ENCODE measurements at places on chromosomes 1 and 21.

DNA sequence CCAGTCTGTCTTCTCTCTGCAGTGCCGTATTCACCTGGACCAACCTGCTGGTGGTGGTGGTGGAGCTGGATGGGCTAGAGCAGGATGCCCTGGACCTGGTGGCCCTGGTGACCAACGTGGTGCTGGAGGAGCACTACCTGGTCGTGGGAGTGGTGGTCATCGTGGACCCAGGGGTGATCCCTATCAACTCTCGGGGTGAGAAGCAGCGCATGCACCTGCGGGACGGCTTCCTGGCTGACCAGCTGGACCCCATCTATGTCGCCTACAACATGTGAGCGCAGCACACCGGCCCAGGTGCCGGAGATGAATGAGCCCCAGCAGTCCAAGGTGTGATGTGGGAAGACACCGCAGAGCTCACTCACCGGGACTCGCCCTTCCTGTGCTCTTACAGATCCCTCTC is 37.5 kb downstream of the S100B start:
- no peak for DNase-seq

DNA sequence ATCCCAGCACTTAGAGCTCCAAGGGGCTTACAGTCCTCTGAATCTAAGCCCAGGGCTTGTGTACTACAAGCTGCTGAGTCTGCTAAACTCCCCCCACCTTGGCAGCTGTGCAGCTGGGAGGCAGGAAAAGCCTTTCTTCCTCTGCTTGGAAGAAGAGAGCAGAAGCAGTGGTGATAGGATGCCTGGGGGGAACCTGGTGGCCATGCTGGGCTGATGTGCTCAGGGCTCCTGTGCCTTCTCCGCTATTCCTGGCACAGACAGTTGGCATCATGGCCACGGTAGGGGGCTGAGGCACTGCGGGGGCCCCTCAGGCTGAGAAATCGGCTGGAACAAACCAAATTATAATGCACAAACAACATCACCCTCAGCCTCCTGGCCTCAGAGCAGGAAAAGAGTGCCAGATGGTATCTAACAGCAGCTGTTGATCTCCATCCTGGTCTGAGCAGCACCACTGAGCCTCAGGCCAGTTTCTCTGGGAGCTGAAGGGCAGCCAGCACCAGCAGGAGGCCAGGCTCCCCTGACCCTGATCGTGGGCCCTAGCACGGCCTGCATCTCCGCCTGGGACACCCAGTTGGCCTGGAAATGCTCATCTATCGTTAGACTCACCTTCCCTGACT is 35.8 kb downstream of the ECE1 start:
- DNase-seq = no peak

DNA sequence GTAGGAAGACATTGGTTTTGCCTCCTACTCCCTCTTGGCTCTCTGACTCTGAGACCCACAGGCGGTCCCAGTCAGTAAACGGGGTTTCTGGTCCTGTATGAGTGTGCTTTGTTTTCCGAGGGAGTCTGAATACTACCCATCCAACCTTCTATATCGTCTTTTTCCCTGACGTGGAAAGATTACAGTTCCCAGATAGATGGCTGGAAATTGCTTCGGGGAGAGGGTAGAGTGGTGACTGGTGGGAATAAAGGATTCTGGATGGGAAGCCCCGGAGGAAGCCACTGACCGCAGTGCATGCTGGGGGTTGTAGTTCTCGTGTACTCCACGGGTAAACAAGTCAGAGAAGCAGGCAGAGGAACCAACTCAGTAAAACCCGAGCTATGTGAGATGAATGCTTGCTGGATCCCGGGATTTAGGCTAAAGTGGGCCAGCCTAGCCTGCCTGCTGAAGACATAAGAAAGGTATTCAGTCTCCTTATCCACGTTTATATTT is 66.2 kb upstream of the IRF2BP2 start:
- DNase-seq = peak; percentile 74

- DNase-seq = no peak
Measured at GRCh38 chr1:8419172-8419571, 101.3 kb downstream of the SLC45A1 start.

- no peak for DNase-seq
Measured at GRCh38 chr21:28509031-28509430, 483.6 kb downstream of the LTN1 start.

GRCh38 chr1:227429447-227430359 is 111.4 kb upstream of the CDC42BPA start:
- peak; percentile 65 for DNase-seq

DNA sequence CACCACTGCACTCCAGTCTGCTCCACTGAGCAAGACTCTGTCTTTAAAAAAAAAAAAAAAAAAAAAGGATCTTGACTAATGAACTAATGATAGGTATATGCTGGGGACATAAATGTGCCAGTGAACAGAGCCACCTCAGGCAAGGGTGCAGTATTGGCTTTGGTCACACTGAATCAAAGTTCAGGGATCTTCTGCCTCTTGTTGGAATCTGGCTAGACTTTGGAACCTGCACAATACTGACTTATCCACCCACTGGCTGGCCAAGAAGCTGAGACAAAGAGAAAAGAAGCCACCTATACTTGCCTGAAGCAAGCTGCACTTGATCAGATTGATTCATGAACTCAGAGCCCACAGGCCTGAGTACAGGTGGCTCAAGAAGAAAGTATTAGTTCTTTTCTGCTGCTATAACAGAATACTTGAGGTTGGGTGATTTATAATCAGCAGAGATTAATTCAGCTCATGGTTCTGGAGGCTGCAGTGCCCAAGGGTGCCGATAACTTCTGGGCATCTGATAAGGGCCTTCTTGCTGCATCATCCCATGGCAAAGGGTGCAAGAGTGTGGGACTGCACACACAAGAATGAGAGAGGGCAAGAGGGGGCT is 172.0 kb downstream of the FGGY start:
- DNase-seq = no peak

DNA sequence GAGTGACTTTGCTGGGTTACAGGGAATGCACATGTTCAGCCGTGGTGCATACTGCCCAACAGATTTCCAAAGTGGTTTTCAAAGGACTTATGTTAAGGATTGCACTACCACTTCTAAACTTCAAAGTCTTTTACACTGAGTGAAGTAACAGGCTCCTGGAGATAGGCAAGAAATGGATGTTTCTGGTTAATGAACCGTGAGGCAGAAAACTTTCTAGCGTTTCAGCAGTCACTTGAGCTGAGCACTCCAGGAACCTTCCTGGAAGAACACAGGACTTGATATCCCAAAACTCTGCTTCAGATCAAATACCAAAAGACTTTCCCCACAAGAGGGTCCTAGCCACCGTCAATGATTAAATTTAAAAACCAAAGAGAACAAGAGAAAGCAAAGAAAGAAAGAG is 74.3 kb upstream of the ATP1A1 start:
- no peak for DNase-seq

GRCh38 chr1:105087506-105087905 is 1337.8 kb downstream of the AMY1C start:
- peak; percentile 26 for DNase-seq

DNA sequence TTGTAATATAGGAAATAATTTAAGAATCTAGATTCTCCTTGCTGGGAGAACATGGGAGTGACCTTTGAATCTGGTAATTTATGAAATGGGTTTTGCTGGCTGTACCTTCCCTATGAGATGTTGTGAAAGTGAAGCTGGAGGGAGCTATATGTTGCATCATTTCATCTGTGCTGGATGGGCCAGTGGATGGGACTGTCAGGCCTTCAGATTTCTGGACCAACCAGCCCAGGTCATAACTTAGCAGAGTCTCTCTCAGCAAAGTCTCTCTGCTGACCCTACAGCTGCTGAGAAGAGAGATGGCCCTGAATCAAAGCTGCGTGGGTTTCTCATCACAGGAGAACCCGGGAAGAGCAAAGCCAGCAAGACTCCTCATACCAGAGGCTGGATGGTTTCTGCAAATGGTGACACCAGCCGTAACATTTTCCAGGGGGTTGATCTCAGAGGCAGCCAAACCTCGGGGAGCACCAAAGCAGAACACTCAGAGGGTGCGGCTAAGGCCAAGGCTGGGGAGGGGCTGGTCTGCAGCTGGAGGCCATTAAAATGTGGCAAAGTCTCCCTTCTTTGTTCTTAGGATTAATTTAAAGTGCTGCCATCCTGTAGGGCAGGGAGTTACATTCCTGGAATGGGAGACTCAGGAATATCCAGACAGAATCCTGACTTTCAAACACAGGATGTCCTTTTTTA is 18.2 kb upstream of the PTGFRN start:
- no peak for DNase-seq

DNA sequence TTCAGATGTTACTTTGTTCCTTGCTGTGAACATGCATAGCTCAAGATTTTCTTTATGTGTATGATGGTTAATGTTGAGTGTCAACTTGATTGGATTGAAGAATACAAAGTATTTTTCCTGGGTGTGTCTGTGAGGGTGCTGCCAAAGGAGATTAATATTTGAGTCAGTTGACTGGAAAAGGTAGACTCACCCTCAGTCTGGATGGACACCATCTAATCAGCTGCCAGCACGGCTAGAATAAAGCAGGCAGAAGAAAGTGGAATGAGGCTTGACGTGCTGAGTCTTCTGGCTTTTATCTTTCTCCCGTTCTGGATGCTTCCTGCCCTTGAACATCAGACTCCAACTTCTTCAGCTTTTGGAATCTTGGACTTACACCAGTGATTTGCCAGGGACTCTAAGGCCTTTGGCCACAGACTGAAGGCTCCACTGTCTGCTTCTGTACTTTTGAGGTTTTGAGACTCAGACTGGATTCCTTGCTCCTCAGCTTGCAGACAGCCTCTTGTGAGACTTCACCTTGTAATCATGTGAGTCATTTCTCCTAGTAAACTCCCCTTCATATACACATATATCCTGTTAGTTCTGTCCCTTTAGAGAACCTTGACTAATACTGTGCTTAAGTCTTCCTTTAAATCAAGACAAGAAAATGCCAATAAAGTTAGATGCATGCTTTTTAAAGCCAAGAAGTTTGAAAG is 626.6 kb downstream of the KCNT2 start:
- DNase-seq = peak; percentile 40

DNA sequence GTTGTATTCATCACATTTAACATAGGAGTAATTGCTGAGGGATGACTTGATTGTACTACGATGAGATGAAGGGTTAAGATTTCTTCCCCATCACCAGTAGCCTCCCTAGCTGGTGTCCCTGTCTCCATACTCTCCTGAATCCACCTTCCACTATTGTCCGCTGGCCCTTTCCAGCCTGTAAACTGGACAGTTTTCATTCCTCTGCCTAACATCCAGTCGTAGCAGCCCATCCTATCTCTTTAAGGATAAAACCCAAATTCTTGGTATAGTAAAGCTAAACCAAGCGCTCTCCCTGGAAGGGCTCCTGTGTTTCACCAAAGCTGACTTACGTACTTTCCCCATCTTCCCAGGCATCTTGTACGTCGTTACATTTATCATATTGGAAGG is 670 bp downstream of the COX20 start:
- peak; percentile 56 for DNase-seq

DNA sequence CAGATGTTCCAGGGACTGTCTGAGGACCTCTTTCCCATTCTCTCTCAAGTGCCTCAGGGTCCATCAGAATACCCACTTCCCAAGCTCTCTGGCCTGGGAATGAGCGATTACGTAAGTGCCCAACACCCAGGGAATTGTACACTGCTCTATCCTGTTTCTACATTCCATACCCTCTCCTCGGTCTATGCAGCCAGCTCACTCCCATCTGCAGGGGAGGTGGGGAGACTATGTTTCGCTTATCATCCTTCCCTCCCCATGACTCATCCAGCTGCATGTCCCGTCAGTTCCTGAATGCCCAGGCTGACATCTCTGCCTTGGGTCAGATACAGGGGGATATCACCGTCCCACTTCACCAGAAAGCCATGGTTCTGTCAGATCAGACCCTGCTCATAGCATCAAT is 34.5 kb upstream of the CD1D start:
- DNase-seq = peak; percentile 93

GRCh38 chr1:156682166-156682890 is 5.1 kb upstream of the NES start:
- DNase-seq = no peak

- DNase-seq = no peak
Measured at GRCh38 chr1:39898191-39898590, 3.5 kb downstream of the MYCL start.

- no peak for DNase-seq
Measured at GRCh38 chr1:216805233-216805632, 82.0 kb upstream of the ESRRG start.

DNA sequence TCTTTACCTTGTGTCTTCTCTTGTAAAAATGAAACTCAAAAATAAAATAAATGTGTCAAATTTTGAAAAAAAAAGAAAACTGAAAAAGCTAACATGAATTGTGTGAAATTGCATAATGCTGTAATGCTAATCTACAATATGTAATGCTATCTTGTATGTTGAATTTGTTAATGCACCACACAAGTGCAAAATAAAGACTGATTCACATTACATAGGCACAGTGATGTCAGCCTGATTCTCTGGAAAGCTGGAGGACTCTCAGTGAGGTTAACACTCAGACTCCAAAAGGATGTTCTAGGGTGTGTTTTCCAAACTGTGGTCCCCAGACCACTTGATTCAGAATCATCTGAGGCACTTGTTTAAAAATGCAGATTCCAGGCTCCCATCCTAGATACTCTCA is 25.6 kb downstream of the SYT11 start:
- no peak for DNase-seq

DNA sequence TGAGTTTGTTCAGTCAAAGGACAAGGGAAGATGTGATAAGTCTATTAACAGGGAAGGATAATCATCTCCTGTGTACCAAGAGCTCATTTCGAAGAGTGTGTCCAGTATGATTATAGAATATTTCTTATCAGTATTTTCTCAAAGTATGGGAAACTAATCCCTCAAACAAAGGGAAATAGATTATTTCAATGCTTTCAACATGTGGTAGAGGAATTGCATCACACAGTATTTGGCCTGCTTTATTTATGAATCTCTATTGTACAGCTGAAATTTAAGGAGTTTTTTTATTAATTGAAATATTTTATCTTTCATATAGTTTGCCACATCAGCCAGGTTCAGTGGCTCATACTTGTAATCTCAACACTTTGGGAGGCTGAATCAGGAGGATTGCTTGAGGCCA is 151.0 kb downstream of the CLEC20A start:
- no peak for DNase-seq

- no peak for DNase-seq
Measured at GRCh38 chr1:33370301-33370700, 49.4 kb upstream of the A3GALT2 start.

DNA sequence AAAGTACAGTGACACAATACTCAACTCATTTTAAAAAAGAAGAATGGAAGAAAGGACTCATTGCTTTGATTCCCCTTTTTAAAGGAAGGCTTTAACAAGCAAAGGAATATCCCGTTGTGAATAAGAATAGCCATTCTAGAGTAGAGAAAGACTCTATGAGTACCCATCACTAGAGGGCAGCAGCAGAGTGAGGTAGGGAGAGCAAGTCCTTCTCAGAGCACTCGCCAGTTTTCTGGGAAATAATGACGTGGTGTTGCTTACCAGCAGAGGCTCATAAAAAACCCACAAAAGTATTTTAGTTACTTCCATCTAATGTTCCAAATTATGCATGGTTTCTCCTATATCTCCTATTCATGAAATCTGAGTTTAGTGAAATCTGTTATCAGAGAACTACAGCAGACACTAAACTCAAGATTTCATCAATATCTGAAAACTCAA is 74.6 kb downstream of the USP24 start:
- DNase-seq = peak; percentile 88

Measured in A172 (cell line).